ENCODE measurements at places on chromosomes 5 and 9.

- no peak for DNase-seq
These were observed 970.9 kb upstream of the NUDT12 start for GRCh38 chr5:104533498-104533897.

DNA sequence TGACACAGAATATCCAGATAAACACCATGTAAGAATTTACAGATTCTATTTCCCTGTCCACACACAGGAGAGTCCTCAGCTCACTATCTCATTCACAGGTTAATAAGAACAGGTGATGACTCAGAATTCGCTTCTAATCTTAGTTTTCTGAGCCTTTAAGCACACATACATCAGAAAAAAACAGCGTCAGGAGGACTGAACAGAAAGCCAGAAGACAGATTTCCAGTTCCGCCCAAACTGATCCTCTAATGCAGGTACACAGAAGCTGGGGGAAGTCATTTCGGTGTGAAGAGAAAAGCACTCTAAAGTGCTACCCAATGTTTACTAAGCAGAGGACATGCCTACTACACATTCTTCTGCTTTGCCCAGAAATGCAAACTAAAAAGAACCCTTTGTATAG lies 1.6 kb downstream of the CEMIP2 start:
- DNase-seq = no peak

DNA sequence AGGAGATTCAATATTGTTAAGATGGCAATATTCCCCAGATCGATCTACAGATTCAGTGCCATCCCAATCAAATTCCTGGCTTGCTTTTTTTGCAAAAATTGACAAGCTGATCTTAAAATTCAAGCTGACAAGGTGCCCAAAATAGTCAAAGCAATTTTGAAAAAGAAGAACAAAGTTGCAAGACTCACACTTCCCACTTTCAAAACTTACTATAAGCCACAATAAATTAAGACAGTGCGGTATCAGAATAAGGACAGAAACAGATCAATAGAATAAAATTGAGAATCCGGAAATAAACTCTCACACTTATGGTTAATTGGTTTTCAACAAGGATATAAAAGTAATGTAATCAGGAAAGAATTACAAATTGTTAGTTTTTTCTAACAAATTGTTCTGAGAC lies 97.1 kb downstream of the NRG2 start:
- no peak for DNase-seq

DNA sequence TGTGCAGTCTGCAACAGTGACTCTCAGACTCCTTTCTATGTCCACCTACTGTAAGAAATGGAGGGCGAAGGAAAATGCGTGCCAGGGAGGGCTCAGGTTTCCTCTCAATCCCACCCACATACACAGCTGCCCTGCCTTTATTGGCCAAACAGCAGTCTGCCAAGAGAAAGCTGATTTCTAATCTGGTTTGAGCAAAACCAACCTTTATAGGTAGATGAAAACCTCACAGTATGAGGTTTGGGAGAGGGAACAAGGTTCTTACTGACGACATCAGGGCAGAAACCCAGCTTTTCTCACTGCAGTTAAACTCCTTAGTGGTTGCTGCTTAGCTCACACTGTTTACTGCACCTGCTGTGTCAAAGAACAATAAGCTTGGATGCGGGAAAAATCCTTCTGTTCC lies 152.3 kb upstream of the KLF9 start:
- DNase-seq = no peak

Measured in hematopoietic multipotent progenitor cell treated with erythropoietin and hydrocortisone succinate and interleukin-3 and kit ligand, for 6 days (in vitro differentiated cells).